GM03348 (cell line): ENCODE measurements at places on chromosomes 6 and 20.

GRCh38 chr20:63854069-63854765 is 7.1 kb upstream of the ABHD16B start:
- DNase-seq: no peak

DNA sequence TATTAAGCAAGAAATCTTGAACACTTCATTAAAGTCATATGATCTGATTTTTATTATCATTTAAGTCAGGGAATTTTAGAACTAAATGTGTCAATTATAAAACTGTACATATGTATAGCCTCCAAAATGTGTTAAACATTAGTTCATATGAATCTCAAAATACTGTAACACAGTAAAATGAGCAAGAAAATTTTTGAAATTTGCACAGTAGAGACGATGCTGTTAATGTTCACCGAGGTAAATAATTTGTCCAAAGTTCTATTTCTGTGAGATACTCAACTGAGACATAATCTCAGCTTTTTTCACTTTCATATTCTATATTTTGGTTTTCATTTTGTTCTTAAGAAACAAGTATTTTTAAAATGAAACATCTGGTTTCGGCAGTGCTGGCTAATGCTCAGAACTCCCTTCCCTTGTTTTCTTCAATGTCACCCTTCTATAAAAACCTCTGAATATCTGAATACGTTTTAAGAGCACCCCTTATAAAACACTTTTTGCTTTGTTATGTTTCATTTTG is 353.1 kb downstream of the LAMA2 start:
- DNase-seq: no peak

- DNase-seq: peak; percentile 76
Measured at GRCh38 chr6:110140650-110141049, 38.8 kb downstream of the WASF1 start.

- DNase-seq: no peak
Measured at GRCh38 chr20:47282864-47283263, 73.6 kb downstream of the ZMYND8 start.

DNA sequence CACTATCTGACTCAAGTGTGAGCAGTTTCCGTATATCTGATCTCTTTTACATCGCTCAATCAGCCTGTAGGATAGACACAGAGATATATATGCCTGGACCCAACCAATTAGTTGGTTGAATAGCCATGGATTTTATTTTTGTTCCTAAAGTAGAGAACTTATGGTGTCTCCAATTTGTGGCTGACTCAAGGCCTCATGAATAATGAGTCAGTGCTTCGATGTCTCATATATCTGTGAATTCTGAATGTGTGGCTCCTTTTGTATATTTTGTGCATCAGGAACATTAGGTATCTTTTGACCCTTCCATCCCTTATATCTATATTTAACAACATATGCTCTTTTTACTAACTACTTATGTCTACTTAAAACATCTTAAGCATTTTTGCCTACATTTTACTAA is 64.5 kb downstream of the OR2B2 start:
- no peak for DNase-seq
